ENCODE measurements at places on chromosomes 4 and X. TPM values are rescaled to one million over a fixed set of nuclear protein-coding genes. Genes with fewer than 3 reads are reported as not detected.

- DNase-seq, result peak; percentile 45
These were observed at the start of gene SASH3 for GRCh38 chrX:129779747-129780146. Gene SASH3 (plus strand): TSS chrX:129779949. CDS start chrX:129780098, 149 bp downstream.

DNA sequence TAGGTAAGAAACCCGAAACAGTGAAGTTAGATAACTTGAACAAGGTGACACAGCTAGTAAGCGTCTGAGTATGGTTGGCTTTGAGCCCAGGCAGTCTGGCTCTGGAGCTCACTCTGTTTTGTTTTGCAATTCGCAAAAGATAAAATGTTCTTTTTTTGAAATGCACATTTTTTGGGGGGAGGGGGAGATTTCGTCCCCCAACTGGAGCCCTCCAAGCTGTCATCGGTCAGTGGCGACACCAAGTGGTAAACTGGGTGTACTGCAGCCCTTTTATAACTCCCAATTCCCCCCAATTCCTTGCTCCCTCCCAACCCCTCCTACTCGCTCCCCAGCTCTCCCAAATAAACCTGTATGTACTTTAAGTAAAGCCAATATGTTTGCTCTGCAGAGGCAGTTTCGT, 2.8 kb upstream of the CLCN5 start:
- DNase-seq, result peak; percentile 13

- DNase-seq, result no peak
These were observed 23.5 kb upstream of the SPANXN4 start for GRCh38 chrX:143002206-143002605.

GRCh38 chrX:149516604-149517003, 11.5 kb upstream of the IDS start:
- no peak for DNase-seq

GRCh38 chr4:72218953-72219352, 187.2 kb downstream of the NPFFR2 start:
- no peak for DNase-seq

DNA sequence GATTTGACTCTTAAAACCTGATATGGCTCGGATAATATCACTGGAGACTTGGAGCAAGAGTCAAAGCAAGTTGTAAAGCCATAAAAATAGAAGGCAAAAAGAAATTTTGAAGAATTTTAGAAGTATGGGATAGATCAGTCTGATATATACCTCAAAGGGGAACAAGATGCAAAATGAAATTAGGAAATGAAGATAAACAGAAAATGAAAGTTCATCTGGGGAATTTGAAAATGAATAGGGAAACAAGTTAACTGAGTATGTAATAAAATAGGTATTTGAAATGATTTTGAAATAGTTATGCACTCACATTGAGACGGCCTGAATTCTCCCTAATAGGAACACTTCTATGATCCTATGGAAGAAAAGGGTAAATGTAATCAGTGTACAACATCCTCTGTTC, 5.7 kb downstream of the CYP2U1 start:
- no peak for DNase-seq

DNA sequence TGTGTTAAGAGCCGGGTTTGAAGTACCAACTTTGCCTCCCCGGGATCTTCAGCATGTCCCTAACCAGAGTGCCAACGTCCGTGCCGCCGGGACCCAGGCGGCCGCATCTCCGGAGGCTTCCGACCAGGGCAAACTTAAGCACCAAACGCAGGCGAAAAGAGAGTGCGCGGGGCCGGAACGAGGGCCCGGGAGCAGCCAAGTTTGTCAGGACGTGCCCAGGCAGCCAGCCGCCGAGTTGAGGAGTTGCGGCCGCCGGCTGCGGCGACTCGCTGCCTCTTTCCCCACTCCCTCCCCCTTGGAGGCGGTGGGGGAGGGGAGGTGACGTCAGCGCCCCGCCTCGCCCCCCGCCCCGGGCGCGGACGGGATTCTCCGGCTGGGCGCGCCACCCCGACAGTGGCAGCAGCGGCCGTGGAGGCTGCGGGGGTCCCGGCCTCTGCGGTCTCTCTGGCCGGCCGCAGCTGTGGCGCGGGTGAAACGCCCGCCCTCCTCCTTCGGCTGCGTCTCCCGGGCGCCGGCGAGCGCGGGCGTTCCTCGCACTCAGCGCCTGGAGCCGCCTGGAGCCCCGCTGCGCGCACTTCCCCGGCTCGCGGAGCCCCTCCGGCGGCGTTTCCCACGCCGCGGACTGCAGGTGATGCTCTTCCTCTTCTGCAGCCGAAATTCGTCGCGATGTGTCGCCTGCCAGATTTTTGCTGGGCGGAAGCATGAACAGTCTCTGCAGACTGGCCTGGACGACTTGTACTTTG, 2.9 kb upstream of the FAT1 start:
- DNase-seq, result peak; percentile 73

GRCh38 chr4:43853565-43854264, 594.9 kb downstream of the KCTD8 start:
- no peak for DNase-seq

DNA sequence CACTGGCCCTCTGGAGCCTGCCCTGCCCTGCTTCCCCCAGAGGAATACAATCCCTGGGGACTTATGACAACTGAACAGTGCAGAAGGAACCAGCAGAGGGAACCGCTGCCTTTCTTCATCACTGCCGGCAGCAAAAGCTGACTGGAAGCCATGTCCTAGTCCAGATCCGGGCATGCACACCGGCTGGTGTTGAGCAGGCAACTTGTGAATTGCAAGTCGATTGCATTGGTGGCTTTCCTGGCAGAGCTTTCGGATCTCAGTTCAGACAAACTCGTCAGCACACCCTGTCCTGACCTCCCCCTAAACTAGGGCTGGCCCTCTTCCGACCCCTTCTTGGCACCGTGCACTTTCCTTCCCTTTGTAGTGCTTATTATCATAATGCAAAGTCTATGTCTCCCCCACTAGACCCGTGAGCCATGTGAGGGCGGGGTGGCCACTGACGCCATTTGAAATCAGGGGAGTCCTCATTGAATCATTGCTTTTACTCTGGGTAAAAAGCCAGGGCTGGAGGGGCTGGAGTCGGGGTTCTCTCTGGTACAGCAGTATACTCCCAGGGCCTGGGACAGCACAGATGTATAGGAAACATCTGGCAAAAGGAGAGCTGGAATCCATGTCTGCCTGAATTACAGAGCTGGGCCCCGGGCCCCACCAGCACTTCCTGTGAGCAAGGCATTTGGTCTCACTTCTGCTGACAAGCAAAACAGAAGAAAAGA, 1.8 kb downstream of the ARHGAP4 start:
- DNase-seq, result no peak

- no peak for DNase-seq
These were observed 5.4 kb upstream of the NEUROG2 start for GRCh38 chr4:112521123-112522023.

- DNase-seq, result no peak
These were observed 77.5 kb downstream of the UCHL1 start for GRCh38 chr4:41334182-41334581.

The MUC7 gene
- total RNA-seq, result not detected

The TMEM47 gene
- 32.5 TPM for total RNA-seq

The PNMA6A gene
- total RNA-seq, result 2.7 TPM

The TIMM8A gene
- total RNA-seq, result 2.9 TPM

The FOXP3 gene
- total RNA-seq, result not detected

The ASB11 gene
- 78.3 TPM for total RNA-seq

The DIPK2B gene
- 9.8 TPM for total RNA-seq

The TMEM271 gene
- total RNA-seq, result not detected

The ARMCX6 gene
- total RNA-seq, result 58.7 TPM

The PPP2R2C gene
- 8.0 TPM for total RNA-seq

The ACOT9 gene
- total RNA-seq, result 55.2 TPM

The NOX1 gene
- total RNA-seq, result not detected

The SATL1 gene
- not detected for total RNA-seq
